ENCODE measurements at places on chromosomes 2 and 18.

- DNase-seq, result no peak
Measured at GRCh38 chr2:197164141-197164754, 146.3 kb downstream of the ANKRD44 start.

DNA sequence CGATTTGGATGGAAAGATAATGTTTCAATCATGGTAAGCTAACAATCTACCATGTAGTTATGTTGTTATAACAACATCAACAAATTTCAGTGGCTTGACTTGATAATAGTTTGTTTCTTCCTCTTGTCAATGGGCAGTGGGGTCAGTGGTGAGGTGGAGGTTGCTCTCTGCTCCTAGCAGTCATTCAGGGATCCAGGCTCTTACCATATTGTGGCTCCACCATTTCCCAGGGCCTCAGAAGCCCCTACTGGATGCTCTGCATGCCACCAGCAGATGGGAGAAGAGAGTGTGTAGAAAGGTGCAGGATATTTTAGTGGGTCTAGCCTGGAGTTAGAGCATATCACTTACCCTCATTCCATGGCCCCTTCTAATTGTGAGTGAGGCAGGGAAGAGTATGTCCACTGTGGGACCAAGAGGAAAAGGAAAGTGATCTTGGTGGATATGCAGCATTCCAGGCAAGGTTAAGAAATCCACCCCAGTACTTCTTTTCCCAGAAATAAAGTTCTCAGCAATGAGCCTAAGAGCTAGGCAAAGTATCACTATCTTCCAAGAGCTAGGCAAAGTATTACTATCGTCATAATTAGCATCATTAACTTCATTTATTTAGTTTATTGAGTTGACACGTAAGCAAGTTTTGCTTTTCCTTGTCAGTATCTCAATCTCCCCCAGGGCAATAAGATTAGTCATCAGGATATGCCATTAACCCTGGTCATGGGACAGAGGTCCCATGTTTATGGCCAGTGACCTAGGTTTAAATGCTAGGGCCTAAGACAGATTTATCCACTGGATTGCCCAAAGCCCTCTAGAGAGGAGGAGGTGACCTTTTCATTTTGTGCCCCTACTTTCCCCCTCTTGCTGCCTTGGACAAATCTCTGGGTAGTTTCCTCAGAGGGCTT lies 4.2 kb upstream of the IWS1 start:
- no peak for DNase-seq

- no peak for DNase-seq
Measured at GRCh38 chr18:50011813-50012435, 183.0 kb downstream of the MYO5B start.

GRCh38 chr2:210556329-210556980 lies at the start of gene CPS1:
TSS of gene CPS1 (plus strand) at chr2:210556599. CDS start at chr2:210556734, 135 bp downstream.
- no peak for DNase-seq

GRCh38 chr2:210961249-210961648 lies 404.9 kb downstream of the CPS1 start:
- no peak for DNase-seq

- no peak for DNase-seq
Measured at GRCh38 chr2:232883116-232883721, 13.2 kb downstream of the SNORC start.

DNA sequence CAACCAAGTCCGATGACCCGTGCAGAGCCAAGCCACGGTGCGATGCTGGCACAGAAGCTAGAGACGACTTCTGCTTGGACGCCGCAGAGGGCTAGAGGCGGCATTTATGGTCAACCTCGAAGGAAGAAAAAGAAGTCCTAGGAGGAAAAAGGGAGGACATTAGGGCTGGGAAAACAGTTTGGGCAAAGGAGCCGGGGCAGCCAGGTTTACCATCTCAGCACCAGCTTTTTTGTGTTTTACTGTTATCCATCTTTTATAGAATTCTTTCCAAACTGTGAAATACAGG lies 643 bp upstream of the DTNB start:
- DNase-seq, result no peak

GRCh38 chr18:43265465-43265864 lies 11.8 kb downstream of the SYT4 start:
- DNase-seq, result no peak

DNA sequence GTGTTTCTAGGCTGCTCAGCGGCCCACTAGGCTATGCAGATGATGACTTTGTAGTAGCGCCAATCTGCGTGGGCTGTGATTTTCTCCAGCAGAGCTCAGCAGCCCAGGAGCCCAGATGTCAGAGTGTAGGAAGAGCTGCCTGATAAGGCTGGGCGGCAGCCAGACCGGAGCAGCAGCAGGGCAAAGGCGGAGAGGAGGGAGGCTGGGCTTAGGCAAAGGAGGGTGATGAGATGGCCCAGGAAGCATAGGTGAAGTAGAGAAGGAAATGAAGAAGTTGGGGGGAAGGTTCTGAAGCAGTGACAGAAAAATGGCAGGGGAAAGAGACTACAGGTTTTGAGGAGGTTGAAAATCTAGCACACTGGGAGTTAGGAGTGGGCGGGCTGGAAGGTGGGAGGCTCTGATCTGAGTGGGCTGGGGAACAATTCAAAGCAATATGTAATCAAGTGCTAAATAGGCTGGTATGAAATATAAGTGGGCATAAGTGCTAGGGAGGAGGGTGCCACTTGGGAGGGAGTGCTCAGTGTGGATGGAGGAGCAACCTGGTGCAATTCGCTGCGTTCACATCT lies 50.6 kb upstream of the STPG4 start:
- no peak for DNase-seq

DNA sequence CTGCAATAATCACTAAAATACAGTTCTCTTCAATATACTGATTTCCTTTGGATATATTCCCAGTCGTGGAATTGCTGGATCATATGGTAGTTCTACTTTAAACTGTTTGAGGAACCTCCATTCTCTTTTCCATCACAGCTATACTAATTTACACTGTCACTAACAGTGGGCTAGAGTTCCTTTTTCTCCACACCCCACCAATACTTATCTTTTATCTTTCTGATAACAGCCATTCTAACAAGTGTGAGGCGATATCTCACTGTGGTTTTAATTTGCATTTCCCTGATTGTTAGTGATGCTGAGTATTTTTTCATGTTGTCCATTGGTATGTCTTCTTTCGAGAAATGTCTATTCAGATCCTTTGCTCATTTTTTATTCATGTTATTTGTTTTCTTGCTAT lies 68.4 kb downstream of the CERKL start:
- DNase-seq, result no peak

GRCh38 chr2:71417300-71418202 lies 35.8 kb upstream of the DYSF start:
- no peak for DNase-seq

Data from activated T-cell treated with anti-CD3 and anti-CD28 coated beads, Interleukin-2, amount 50 U/mL, for 24 hours (primary cell).